ENCODE measurements at places on chromosomes 3 and 15. TPM values are rescaled to one million over a fixed set of nuclear protein-coding genes. Genes with fewer than 3 reads are reported as not detected.

CYFIP1 gene
- 139 TPM for total RNA-seq

DUOX1 gene
- total RNA-seq: 0.70 TPM

ARNT2 gene
- total RNA-seq: 3.2 TPM

GRCh38 chr3:102224171-102224570, 210.6 kb upstream of the ZPLD1 start:
- DNase-seq: no peak

- no peak for DNase-seq
These were observed 19.1 kb upstream of the GOLGA8A start for GRCh38 chr15:34456658-34457057.
